Activated CD4-positive, alpha-beta T cell treated with anti-CD3 and anti-CD28 coated beads, Interleukin-2, amount 50 U/mL, for 16 hours (primary cell): ENCODE measurements at places on chromosomes 5 and 9.

GRCh38 chr5:56532466-56532865 is 282.9 kb upstream of the MAP3K1 start:
- DNase-seq, result no peak

- DNase-seq, result no peak
Observed at GRCh38 chr5:180629831-180630382, 19.5 kb downstream of the FLT4 start.

GRCh38 chr9:137064027-137064879 is 6.1 kb downstream of the SAPCD2 start:
- peak; percentile 55 for DNase-seq

- DNase-seq, result peak; percentile 23
Observed at GRCh38 chr5:88675708-88676636, 207.0 kb downstream of the MEF2C start.

DNA sequence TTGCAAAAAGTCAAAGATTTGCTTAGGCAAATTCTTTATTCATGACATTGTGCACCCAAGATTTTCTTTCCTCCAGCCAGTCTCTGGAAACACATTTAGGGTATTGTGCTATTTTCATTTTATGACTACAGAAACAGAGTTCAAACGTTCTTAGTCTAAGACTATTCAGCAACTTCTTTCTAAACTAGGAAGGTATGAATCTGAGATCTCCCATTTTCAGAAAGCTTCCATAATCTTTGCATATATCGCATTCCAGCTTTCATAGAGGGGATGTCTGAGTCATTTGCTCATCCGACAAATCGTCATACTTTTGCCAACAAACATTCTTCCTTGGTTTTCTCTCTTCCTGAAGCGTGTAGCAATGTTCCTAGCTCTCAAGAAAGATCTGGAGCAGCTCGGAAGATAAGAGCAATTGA is 1.6 kb upstream of the PAPPA start:
- DNase-seq, result no peak

DNA sequence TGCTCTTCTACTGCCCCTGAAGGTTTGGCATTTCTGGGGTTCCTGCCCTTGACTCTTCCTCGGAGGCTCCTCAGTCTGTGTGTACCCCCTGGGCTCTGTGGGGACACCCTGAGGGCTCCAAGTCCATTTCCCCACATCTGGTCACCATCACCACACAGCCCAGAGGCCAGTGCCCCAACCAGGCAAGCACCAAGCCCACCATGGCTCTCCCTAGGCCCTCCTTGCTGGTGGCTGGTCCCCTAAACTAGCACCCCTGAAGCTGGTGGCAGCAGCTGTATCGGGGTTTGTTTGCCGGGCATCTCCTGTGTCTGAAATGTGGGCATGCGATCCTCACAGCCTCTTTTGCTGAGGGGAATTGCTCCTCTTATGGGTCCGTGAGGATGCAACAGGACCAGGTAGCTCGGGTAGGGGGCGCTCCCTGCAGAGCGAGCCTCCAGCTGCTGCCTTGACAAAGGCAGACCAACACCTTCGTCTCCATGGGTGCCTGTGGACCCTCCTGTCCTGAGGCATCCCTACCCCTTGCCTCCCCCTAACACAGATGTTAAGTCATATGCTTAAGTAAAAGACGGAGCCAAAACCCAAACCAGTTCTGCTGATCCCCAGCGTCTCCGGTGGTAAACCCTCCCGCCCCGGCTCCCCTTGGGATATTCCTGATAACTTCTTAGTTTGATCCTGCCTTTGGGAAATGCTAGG is 138.9 kb upstream of the IRX4 start:
- no peak for DNase-seq

DNA sequence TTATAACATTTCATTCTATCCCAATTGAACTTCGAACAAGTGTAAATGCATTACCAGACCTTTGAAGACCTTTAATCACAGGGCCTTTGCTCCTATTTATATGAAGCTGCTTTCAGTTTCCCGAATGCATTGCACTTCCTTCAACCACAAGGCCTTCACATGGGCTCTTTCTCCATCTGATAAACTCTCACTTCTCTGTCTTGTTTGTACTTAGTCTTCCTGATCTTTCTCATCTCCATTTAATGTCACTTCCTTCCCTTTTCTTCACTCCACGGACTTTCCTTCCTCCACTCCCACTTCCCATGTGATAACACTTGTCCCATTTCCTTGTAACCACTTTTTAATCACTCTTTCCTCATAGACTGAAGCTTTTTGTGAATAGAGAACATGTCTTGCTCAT is 74.3 kb upstream of the TNC start:
- no peak for DNase-seq

DNA sequence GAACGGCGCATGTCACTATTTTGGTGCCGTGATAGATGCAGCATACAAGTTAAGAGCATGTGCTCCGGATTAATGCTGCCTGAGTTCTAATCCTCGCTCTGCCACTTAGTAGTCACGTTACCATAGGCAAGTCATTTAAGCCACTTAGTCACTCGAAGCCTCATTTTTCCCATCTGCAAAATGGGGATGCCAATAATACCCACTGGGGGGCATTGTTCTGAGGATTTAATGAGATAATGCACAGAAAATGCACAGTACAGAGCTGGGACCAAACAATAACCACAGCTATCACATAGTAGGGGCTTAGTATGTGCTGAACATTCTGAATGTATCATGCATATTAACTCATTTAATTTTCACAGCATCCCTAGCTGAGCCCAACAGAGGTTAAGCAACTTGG is 9.1 kb downstream of the NIPAL4 start:
- DNase-seq, result peak; percentile 41

- no peak for DNase-seq
Observed at GRCh38 chr5:153888781-153889180, 149.9 kb downstream of the FAM114A2 start.

GRCh38 chr5:9052421-9052820 is 493.5 kb downstream of the SEMA5A start:
- no peak for DNase-seq

DNA sequence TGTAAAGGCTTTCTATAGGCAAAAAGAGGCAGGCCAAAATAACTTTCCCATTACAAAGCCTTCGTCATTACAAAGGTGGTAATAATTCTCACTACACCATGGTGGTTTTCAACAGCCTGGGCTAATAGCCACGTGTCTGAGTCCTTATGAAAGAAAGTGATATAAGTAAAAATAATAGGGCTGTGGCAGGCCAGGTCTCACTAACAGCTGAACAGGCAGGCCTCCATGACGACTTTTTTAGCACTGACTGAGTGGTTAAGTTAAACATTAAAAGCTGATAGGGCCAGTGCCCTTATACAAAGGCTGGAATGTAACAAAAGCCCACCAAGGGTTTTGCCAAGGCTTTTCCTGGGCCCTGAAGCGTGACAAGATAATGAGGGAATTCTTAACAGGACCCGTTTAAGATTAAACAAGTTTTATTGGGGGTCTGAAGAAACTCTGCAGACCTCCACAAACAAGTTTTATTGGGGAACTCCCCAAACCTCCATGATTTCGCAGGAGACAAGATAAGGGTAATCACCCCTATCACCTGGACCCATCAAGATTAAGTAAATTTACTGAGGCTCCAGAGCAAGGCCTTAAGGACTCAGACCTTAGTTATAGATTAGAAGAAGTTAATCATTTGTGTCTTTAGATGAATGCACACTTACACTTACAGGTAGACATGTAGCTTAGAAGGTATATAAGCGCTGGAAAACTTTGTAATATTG is 412.9 kb downstream of the CHSY3 start:
- no peak for DNase-seq

DNA sequence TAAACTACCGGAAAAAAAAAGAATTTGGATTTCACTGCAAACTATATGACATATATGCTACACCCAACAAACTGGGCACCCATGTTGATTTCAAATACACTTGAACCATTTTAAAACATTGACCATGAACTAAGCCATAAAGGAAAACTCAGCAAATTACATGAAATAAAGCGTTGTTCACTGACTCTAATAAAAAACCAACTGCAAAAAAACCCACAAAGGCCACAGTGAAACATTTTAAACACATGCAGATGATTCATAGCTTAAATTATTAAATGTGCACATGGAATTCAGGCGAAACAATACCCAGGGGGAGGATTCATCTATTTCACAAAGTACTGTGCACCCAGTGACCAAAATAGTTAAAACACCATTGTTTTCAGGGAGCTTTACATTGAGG is 33.3 kb downstream of the MTRR start:
- no peak for DNase-seq

DNA sequence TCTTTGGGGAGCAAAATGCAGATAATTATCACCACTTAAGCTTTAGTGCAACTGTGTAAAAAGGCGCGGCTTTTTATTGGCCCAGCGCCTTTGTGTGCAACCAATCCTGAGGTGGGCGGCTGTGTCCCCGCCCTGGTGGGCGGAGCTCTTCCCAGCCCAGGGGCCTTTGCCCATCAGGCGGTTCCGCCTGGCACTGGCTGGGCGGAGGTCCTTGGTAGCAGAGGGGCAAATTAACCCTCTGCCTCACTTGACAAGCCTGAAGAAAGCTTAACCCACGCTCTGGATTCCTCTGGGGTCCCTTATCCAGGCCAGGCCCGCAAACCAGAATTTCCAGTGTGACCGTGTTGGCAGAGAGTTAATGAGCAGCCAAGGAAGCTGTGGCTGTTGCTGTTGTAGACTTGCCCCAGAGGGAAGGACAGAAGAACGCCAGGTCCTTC is 12.8 kb upstream of the NIPAL4 start:
- no peak for DNase-seq

DNA sequence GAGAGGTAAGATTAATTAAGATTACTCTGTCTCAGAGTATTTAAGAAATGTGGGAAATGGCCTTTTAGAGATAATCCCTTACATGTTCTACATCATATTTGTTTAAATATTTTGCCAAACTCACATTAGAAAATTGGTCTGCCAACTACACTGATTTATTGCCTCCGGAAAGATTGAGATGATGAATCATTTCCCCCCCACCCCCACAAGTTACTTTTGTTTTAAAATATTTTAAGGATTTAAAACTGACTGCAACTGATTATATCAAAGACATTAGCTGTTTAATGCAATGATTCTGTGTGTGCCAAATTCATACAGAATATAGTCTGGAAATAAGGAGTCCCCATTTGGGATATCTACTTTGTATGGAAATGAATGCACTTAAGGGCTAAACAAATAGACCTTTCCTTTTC is 674.4 kb downstream of the PRR16 start:
- DNase-seq, result no peak

- no peak for DNase-seq
Observed at GRCh38 chr5:156684216-156684615, 165.9 kb upstream of the PPP1R2B start.

GRCh38 chr9:128142061-128142460 is 7.2 kb upstream of the LCN2 start:
- no peak for DNase-seq

DNA sequence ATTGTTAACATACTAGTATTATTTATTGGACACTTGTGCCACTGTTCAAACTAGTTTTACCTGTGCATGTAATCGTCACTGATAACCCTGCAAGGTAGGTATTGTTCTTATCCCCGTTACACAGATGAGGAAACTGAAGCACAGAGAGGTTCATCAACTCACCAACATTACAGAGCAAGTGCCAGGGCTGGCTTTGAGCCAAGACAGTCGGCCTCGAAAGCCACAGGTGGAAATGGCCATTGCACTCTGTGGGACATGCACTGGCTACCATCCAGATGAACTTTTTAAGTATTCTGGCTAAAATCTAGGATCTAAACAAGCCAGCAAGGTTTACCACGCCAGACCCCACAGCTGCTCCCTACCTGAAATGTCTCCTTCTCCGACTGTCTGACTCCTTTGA is 57.9 kb downstream of the TEX10 start:
- no peak for DNase-seq

GRCh38 chr9:124886866-124887492 is 25.0 kb downstream of the ARPC5L start:
- DNase-seq, result no peak

GRCh38 chr5:135322744-135323143 is 76.3 kb downstream of the MACROH2A1 start:
- no peak for DNase-seq

DNA sequence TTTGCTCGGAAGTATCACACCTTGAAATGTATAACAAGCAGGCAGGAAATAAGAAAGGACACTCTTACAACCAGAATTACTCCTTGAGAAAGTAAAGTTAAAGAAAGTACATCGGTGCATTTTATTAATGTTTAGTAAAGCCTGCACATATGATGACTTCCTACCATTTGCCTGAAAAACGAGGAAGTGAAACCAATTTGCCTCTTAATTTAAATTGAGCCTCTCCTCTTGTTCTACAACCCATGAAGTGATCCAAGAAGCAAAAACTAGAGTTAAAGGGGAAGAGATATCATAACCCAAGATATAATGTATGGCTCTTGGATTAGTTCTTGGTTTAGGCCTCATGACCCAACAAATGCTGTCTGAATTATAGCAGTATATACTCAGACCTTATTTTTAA is 95.6 kb downstream of the GNAQ start:
- no peak for DNase-seq

- DNase-seq, result no peak
Observed at GRCh38 chr5:34053571-34054399, 10.8 kb upstream of the C1QTNF3 start.

- DNase-seq, result peak; percentile 48
Observed at GRCh38 chr5:158874343-158874742, 225.4 kb downstream of the EBF1 start.

DNA sequence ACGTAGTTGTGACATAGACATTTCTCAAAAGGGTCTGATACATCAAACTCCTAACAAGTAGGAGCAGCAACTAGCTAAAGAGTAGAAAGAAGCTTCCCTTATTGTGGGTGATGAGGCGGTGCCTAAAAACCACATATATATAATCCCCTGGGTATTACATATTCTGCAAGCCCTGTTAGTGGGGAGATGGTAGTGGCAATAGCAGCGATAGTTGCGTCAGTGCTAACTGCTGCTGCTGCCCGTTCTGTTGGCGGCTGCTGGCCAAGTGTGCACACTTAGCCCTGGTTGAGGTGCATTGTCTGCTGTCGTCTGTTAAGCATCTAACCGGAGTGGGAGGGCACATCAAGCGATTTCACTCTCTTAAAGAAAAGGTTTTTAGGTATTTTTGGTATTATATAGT is 35.8 kb downstream of the VLDLR start:
- DNase-seq, result peak; percentile 35

DNA sequence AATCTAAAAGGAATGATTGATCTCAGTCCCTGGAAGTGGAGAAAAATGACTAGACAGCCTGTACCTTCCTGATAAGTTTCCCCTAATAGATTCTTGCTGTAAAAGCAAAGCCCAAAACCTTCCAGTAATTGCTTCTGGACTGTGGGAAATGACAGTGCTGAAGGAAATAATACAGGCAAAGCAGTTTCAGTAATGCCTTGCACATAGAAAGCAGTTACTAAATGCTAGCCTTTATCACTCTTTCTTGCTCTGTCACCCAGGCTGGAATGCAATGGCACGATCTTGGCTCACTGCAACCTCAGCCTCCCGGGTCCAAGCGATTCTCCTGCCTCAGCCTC is 50.3 kb downstream of the MAP1B start:
- no peak for DNase-seq

GRCh38 chr9:22446950-22447617 is 460 bp downstream of the DMRTA1 start:
- DNase-seq, result peak; percentile 47
